ENCODE measurements at places on chromosomes 6 and 20.

DNA sequence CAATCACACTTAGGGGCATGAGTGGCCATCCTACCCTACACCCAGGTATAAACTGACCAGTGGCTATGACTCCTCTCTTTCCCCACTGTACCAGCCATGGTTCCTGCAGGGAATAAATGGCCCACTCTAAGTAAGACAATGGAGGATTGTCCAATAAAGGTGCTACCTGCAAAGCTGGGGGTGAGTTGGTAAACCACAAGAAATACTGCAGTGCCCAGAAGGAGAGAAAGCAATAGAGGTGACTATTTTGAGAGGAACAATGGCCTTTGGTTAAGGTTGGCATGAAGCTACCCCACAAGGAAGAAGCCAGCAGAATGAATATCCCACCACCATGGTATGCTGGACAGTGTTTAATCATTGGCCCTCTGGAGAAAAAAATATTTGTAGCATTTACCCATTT lies 233.3 kb upstream of the ECI2 start:
- no peak for DNase-seq

GRCh38 chr6:36729161-36729524 lies 31.5 kb downstream of the RAB44 start:
- DNase-seq, result no peak

DNA sequence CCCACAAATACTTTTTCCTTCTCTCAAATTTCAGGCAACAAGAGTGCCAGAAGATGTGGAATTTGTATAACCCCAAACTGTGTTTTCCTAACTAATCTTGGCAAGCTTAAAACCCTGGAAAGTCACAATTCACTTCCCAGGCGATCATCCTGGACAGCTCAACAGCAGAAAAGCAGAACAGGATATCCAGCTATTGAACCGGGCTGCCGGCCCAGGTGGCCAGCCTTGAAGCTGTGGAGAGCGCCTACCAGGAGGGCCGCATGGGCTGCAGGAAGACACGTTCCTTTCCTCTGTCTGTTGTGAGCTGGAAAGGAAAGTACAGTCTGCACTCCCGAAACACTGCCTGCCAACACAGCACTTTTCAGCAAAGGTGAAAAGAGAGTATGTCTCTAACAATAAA lies 719.7 kb upstream of the MARCKS start:
- no peak for DNase-seq

- no peak for DNase-seq
Measured at GRCh38 chr6:112931832-112932231, 584.7 kb downstream of the RFPL4B start.

DNA sequence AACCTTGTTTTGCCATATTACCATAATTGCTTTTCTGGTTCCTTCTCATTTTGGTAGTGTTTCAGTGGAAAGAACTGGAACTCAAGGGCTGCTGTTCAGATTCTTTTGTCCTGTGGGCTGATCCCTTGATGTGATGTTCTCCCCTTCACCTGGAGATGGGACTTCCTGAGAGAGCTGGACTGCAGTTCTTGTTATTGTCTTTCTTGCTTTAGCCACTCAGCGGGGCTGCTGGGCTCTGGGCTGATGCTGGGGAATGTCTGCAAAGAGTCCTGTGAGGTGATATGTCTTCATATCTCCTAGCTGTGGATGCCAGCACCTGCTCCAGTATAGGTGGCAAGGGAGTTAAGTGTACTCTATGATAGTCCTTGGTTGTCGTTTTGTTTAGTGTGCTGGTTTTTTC lies 79.0 kb downstream of the BCKDHB start:
- DNase-seq, result no peak
